ENCODE measurements at places on chromosomes 13 and 19.

GRCh38 chr19:4328243-4328990 lies 10.2 kb downstream of the STAP2 start:
- DNase-seq, result peak; percentile 92

DNA sequence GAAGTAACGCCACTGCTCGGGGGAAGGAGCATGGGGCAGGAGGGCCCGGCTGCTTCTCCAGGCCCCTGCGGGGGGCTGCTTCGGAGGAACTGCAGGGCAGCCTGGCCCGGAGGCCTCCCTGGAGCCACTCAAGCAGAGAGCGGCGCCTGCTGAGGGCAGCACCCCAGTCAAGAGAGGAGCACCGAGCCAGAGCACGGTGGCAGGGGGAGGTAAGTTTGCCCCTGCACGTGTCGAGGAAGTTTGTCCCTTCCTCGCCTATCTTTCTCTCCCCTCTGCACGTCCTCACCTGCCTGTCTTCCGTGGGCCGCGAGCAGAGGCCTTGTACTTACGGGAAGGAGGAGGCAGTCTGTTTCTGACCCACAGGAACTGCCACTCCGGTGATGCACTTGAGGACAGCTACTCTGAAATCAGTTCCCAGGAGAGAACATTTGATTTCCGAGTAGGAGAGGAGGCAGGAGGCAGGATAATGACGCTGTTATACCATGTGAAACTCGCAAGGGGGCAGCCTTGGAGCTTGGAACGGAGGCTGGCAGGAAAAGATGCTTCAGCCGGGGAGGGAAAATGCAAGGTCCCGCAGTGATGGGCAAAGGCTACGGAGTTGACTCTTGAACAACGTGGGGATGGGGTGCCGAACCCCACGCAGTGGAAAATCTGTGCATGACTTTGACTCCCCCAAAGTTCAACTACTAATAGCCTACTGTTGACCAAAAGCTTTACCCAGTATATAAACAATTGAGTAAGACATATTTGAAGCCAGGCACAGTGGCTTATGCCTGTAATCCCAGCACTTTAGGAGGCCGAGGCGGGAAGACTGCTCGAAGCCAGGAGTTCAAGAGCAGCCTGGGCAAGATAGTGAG lies 5.0 kb downstream of the FFAR1 start:
- DNase-seq, result peak; percentile 69

DNA sequence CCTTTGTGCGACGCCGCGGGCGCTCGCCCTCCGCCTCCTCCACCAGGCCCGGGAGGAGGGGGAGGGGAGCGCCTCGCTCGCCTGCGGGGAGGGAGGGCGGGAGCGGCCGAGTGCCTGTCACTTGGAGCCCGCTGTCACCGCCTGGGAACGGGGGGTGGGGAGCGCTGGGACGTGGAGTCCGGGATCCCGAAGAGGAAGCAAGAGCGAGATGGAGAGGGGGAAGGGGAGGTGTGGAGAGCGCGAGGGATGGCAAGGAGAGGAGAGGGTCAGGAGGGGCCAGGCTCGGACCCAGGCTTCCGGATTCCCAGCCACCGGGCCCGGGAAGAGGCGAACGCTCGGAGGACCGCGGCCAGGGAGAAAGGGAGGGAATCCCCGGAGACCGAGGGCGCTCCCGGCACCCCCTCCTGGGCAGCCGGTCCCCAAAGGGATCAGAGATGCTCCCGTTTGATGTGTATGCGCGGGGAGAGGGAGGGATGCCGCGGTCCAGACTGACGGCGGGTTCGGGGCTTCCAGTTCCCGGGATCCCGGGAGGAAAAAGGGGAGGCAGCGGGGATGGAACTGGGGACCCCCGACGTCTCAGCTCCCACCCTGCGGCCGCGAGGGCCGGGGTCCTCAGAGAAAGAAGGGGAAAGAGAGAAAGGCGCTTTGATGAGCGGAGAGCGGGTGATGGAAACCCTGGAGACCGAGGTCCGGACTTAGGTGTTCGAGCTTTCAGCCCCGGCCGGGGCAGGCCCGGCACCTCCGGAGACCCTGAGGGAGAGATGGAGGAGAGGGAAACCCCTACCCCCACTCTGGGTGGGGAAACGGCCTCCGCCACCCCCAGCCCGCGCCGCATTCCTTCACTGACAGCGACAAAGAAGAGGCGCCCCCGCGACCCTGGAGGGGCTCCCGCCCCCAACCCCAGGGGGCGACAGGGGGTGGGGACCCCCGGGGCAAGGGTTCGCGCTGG lies 4.7 kb upstream of the DPF1 start:
- DNase-seq, result no peak

GRCh38 chr13:102907016-102907756 lies 61.4 kb downstream of the ERCC5 start:
- no peak for DNase-seq

DNA sequence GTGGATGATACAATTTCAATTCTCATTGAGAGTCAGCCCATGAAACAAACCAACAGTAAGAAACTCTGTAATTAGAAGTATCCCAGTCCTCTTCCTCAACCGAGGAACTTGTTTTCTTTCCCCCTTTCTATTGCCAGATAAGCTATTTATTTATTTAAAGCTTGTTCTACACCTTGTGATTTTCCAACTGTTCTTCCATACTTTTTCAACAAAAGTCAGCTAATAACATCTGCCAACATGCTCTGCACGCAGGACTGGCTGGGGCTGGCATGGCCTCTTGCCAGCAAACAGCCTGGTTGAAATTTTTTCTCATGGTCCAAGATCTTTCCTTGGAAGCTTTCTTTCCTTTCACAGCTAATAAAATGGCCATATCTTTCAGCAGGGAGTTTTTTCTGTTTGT lies 2.9 kb upstream of the IRS2 start:
- peak; percentile 74 for DNase-seq

GRCh38 chr19:3097442-3097871 lies 3.3 kb downstream of the GNA11 start:
- no peak for DNase-seq

DNA sequence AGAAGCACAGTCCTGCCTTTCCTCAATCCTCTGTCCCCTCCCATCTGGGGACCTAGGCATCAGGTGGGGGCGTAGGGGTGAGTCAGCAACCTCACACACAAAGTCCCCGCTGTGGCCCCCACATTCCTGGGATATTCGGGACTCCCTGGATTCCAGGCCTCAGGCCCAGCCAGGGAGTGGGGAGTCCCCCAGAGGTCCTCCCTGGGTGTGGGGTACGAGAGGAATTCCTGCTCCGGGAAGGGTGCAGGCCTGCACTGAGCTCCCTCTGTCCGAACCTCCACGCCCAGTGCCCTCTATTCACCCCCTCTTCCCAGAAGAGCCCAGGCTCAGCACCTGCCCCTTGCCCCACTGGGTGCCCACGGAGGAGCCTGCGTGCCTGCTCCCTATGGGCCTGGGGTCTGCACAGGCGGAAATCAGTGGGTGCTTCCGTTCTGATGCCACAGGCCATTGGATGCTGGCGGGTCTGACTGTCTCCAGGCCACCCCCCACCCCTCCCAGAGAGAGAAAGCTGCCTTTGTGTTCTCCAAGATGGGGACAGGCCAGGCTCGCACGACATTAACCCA lies 3.4 kb downstream of the CADM4 start:
- DNase-seq, result peak; percentile 21

DNA sequence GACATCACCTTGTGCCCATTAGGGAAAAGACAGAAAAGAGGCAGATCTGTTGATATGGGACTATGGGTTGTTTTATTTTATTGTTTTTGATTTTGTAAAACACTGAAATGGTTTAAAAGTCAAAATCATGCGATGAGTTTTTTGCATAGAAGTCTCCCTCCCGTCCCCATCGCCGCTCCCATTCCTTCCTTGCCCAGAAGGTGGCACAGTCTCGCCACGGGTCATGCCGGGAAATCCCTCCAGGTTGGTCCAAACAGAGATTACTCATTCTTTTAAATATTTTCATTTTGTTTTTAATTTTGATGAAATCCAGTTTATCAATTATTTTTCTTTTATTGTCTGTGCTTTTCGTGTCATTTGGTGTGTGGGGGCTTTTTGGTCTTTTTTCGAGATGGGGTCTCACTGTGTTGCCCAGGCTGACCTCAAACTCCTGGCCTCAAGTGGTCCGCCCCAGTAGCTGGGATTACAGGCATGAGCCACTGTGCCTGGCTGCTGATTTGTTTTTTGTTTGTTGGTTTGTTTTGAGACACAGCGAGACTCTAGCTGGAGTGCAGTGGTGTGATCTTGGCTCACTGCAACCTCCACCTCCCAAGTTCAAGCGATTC lies 9.2 kb downstream of the PGPEP1 start:
- DNase-seq, result peak; percentile 56

DNA sequence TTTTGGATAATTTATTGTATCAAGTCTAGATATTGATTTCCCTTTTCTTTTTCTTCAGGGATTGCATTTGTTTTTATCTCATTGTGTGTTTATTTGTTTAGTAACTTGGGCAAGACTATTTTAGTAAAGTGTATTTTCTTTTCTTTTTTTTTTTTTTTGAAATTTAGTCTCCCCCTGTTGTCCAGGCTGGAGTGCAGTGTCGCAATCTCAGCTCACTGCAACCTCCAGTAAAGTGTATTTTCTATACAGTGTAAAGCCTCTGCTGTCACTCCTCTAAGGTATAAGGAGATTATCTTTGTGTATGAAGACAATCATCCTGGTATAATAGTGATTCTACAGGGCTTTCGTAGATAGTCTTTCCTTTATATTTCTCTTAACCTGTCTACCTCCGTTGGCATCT lies 2546.0 kb downstream of the PCDH9 start:
- no peak for DNase-seq

DNA sequence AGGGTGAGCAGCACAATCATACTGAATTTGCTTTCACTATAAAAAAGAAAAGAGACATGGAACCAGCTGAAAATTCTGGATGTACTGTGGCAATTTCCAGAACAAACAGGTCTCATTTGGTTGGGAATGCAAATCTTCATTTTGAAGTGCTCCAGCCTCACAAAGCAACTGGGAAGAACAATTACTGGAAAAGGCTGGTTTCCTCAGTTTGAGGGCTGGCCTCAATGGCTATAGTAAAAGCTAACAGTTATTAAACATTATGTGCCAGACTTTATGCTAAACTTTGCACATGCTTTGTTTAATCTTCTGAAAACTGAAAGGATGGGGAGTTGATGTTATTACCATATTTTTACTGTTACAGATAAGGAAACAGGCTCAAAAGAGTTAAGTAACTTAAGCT lies 3.0 kb downstream of the OBI1 start:
- no peak for DNase-seq

DNA sequence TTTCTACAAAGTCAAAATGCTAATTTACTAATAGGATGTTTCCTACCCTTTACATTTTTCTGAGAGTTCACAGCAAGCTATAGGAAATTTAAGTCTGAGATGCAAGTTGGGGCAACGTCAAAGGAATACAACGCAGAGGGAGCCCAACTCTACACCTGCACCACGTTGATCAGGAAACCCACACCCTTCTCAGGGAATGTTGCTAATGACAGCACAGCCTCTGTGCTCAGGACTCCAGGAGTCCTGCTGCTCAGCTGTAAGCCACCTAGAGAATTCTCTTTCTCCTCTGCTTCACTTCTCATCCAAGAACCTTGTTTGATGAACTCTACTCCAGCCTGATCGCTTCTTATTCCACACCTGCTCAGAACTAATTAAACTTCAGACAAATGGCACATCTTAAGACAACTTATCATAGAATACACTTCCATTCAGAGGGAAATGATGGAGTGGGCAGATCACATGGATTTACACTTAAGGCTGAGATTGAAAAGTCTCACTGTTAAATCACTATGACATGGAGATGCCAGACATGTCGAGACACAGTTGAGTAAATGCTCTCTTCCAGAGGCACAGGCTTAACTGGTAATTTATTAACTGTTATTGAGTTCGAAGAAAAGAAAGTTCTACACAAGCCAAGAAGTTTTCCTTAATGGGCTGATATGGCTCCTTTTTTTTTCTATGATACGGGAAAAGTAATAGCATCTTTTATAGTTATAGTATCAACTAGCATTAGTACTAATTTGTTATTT lies 811.6 kb upstream of the ARGLU1 start:
- DNase-seq, result no peak
